ENCODE measurements at places on chromosomes 13 and 19.

- no peak for DNase-seq
Observed at GRCh38 chr13:40340368-40341095, 325.9 kb downstream of the FOXO1 start.

DNA sequence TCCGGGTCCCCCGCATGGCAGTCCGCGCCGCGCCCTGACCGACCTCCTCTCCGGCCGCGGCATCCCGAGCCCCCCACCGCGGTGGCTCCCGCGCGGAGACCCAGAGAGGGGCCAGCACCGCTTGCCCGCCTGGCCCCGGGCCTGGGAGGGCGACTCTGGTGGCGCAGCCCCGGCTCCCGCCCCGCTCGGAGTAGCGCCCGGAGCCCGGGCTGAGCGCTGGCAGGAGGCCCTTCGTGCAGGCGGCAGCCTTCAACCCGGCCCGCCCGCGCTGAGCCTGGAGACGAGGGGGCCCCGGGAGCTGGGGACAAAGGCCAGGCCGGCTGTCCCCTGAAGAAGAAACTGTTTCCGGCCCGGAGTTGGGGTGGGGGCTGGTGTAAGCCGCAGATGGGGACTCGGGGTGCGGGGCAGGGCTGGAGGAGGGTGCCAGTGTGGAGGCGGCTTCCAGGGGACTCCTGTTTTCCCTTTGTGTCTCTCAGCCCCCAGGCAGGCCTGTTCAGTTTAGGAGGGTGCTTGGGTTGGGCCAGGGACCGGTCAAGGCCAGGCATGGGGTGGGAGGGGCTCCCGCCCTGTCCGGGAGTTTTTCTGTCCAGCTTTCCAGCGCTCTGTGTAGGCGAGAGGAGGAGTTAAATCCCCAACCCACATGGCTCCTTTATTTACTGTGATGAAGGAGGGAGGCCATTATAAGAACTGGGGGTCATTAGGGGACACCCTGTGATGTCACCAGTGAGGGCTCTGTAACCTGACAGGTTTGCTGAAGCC is 935 bp downstream of the LRP3 start:
- DNase-seq, result no peak

- no peak for DNase-seq
Observed at GRCh38 chr13:27442071-27442647, 8.2 kb downstream of the MTIF3 start.

DNA sequence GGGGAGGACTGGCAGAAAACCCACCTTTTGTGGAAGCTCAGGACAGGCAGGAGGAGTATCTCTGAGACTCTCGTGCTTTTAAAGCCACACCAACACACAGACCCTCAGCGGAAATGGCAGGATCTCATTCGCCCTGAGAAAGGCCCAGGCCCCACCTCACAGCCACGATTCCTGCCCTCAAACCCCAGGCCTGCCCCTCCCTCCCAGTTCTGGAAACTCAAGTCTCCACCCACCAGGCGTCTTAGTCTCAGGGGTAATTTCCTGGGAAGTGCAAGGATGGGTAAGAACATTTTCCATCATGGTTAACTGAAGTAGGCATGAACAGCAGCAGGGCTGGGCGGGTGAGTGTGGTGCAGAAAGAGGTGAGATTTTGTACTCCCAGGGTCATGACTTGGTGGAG is 8.0 kb upstream of the PDE4C start:
- no peak for DNase-seq

GRCh38 chr13:44403461-44404056 is 29.9 kb downstream of the SERP2 start:
- no peak for DNase-seq

- peak; percentile 85 for DNase-seq
Observed at GRCh38 chr19:38229585-38230073, 5.6 kb upstream of the DPF1 start.

DNA sequence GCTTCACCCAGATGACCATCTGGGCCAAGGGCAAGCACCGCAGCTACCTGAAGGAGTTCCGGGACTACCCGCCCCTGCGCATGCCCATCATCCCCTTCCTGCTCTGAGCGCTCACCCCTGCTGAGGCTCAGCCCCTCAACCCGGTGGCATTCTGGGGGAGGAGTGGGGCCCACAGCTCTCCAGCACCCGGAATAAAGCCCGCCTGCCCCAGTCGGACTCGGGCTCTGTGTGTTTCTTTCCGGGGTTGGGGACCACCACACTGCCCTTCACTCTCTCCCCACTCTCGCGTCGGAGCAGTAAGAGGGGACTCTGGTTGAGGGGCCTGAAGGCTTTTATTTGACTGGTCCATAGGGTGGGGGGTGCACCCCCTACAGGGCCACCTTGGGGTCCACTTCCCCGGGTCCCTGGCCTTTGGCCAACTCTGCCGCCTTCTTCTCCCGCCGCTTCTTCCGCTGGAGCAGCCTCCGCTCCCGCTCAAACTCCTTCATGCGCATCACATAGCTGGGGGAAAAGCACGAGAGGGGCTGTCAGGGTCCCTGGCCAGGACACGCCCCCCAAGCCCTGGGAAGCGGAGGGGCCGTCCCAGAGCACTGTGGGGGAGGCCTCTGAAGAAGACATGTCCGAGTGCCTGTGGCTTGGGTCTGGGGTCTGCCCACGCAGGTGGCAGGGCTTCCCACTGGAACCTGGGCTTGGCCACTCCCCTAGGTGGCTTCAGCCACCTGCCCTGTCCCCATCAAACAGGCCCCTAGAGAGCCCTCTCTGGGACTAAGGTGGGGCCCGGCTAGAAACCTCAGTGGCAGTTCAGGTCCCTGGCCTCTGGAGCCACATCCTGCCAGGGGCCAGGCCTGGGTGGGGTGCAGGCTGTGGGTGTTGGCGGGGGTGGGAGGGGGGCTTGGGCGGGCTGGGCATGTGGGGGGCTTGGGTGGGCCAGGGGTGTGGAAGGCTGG is 5.8 kb downstream of the NDUFB7 start:
- no peak for DNase-seq

DNA sequence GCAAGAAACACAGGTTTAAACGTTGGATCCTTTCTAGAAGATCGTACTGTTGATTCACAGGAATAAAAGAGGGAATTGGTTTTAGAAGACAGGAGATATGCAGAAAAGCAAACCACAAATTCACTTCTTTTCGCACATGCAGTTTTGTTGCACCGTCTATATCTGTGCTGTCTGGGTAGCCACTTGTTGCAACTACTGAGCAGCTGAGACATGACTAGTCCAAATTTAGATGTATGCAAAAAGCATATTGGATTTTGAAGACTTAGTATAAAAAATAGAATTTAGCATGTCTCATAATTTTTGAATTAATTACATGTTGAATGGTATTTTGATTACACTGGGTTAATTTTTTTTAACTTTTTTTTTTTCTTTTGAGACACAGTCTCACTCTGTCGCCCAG is 176.3 kb downstream of the KLF12 start:
- no peak for DNase-seq

DNA sequence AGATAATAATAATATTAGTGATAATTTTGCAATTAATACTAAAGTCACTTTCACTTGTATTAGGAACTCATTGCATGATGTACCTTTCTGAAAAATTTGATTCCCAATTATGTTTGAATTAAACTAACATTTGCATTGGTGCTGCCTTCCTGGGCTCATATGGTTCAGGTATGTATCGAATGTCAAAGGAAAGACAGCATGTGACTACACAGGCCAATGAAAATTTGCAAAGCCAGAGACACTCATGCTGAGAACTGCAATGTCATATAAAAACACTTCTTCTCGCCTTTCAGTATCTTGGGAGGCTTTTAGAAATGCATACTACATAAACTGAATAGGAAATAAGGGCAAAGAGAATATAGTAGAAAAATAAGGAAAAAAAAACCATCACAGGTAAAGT is 44.3 kb downstream of the RAP2A start:
- no peak for DNase-seq

- DNase-seq, result no peak
Observed at GRCh38 chr19:23887642-23888041, 27.0 kb upstream of the ZNF726 start.

GRCh38 chr13:100611678-100612492 is 23.3 kb upstream of the GGACT start:
- DNase-seq, result no peak

GRCh38 chr13:93320942-93321341 is 94.3 kb downstream of the GPC6 start:
- no peak for DNase-seq

DNA sequence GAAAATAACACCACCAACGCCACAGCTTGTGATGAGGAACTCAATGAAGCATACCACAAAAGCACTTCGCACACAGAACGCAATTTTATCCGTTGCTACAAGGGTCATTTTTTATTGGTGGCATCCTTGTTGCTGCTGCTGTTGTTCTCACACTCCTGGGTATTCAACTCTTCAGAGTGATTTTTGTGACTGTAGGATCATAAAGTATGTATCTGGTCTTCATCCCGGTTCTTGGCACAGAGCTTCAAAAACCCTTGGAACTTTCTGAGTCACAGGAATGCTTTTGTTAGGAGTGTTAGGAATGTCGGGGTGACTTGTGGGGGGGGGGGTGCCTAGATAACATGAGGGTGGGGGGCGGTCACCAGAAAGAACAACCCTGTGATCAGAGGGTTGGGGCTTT is 108.4 kb downstream of the ZNF557 start:
- DNase-seq, result no peak

DNA sequence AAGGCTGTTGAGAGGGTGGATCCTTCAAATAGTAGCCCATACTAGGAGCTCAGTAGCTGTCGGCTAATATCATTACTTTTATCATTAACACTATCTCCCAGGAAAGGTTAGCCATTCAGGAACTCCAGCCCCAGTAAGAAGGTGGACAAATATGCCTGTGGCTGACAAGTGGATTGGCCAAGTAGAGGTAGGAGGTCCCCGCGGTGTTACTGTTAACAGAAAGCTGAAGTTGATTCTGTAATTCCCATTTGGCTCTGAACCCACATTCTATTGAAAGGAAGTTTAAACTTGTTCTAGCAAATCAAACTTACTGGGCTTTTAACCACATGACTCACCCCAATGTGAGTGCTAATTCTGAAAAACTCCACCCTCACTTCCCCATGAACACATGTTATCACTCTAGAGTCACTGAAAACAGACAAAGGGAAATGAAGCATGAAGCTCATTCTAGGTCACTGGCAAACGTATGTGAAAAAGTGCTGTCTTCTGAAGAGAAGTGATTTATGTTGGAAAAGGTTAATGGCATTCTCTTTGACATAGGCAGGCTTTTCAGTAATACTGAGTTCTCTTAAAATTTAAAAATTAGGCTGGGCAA is 273.5 kb downstream of the FGF14 start:
- DNase-seq, result peak; percentile 97

- DNase-seq, result peak; percentile 46
Observed at GRCh38 chr13:32164622-32165268, 133.2 kb downstream of the FRY start.

- no peak for DNase-seq
Observed at GRCh38 chr19:40274585-40275544, 10.3 kb downstream of the AKT2 start.

- no peak for DNase-seq
Observed at GRCh38 chr13:77894743-77895142, 23.9 kb downstream of the EDNRB start.

DNA sequence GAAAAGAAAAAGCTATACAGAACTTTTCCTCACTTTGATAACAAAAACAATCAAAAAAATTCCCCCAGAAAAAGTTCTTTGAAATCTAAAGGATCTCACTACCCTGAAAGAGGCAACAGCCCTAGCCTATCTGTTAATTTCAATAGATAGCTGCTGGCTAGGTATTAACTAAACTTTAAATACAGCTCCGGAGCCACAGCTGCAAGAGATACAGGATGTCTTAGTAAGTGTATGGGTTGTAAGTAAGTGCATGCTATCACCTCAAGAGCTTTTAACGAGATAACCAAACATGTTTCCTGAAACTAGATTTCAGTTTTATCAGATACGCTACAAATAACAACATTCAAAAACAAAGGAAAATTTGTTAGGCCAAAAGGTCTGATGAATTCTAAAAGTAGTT is 148.4 kb downstream of the KLF12 start:
- no peak for DNase-seq

DNA sequence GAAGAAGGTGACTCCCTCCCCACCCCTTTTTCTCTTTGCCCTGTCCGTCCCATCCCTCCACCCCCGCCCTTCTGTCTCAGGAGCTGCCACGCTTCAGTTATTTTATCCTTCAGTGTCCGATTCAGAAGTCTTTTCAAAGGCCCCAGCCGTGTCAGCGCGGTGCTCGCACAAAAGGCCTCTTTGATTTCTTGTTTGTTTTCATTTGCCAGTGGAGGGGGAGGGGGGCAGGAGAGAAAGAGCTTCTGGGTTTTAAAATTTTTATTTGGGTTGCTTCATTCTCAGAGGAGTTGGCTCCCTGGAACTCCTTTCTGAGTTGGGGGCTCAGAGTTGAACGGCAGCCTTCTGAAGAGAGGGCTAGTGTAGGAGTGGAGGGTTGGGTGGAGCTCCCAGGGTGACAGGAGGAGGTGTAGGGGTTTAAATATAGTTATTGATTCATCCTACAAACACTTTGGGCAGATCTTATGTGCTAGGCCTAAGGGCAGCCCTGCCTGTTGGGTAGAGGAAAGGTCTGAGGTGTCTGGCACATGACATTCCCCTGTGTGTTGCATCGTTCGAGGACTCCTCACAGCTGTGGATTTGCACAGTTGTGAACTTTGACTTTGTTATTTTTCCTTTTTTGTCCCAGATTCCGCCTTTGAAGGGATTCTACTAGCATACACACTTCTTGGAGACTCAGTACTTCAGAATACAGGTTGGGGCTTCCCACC is 36.8 kb downstream of the NFIX start:
- DNase-seq, result no peak

DNA sequence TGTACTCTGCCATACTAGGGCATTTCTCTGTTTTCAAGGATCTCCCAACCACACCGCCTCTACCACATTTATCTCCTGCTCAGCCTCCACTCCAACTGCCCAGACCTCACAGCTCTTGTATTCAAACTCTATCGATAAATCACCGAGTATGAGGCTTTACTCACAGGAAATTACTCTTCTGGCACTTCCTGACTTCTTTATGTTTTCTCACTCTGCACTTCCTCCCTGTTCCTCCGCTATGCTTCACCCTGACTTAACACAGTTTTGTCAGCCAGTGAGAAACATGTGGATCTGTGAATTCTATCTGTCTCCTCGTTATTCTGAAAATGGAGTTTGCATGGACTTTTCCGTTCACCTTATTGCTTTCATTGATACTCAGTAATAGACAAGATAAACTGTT is 2.6 kb upstream of the CARD8 start:
- DNase-seq, result no peak
